ENCODE measurements at places on chromosomes 1 and 21.

- no peak for DNase-seq
Measured at GRCh38 chr1:7050751-7051665, 265.8 kb downstream of the CAMTA1 start.

DNA sequence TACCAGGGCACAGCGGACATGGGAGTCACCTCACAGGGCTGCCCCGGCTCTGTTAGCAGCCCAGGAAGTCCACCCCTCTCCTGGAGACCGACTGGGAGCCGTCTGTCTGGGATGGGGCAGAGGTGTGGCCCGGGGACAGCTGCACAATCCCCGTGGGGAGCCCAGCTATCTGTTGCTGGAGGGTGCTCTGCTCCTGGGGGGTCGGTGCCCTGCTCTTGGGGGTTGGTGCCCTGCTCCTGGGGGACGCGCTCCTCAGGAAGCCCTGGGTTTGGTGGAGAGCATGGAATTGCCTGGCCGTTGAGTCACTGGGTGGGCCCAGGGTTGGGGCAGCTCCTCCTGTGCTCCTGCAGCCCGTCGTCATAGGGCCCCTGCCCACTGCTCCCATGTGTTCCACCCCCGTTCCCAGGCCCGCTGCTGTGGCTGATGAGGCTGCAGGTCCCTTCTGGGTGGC, 39.3 kb downstream of the AGPAT3 start:
- no peak for DNase-seq

DNA sequence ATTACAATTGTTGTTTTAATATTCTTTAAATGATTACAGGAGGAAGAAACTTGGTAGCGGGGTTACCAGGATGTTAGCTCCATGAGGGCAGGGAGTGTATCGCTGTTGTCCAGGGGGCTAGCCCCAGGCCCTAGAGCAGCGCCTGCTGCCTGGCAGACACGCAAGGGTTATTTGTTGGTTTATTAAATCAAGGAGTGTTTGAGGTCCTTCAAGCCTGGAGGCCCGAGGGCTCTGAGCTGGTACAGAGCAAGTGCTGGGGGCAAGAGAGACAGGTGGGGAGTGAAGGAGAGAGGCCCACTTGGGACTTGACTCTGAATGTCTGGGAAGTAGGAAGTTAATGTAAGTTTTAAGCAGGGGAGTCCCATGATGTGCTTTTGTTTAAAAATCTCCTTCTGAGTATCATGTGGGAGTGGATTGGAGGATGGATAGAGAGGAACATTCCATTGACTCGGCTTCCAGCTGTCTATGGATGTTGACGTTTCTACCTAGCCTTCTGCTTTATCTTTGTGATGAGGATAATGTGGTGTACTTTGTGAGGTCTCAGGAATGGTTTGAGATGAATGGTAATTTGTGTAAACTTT, 8.7 kb downstream of the ITSN1 start:
- no peak for DNase-seq

- DNase-seq = peak; percentile 39
Measured at GRCh38 chr1:192766009-192766625, 42.7 kb upstream of the RGS2 start.

DNA sequence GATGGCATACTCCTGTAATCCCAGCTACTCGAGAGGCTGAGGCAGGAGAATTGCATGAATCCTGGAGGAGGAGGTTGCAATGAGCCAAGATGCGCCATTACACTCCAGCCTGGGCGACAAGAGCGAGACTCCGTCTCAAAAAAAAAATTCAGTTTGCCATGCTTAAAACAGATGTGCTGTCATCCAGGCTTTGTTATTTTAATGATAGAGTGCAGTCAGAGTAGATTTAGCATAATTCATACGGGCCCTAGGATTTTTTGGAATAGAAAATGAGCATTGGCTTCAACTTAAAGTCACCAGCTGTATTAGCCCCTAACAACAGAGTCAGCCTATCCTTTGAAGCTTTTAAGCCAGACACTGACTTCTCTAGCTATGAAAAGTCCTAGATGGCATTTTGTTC, 124.6 kb downstream of the RASAL2 start:
- no peak for DNase-seq

GRCh38 chr1:212040629-212041412, 5.3 kb downstream of the DTL start:
- DNase-seq = no peak

- no peak for DNase-seq
Measured at GRCh38 chr1:184691719-184692324, 62.8 kb downstream of the EDEM3 start.

DNA sequence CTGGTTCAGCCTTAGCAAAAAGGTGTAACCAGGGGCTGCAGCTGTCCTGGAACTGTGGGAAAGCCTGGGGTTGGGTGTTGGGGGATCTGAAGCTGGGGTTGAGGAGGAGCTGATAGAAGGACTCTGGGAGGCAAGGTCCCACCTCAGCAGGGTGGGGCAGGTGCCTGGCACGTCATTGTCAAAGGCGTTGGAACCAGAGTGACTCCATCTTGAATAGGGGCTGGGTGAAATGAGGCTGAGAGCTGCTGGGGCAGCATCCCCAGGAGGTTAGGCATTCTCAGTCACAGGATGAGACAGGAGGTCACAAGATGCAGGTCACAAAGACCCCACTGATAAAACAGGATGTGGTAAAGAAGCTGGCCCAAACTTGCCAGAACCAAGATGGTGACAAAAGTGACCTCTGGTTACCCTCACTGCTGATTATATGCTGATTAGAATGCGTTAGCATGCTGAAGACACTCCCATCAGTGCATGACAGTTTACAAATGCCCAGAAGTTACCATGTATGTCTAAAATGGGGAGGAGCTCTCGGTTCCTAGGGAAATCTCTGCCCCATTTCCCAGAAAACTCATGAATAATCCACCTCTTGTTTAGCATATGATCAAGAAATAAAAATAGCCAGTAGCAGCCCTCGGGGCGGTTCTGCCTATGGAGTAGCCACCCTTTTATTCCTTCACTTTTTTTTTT, 85.4 kb downstream of the IER5 start:
- DNase-seq = no peak

- no peak for DNase-seq
Measured at GRCh38 chr1:152479792-152480595, 30.6 kb upstream of the LCE5A start.

DNA sequence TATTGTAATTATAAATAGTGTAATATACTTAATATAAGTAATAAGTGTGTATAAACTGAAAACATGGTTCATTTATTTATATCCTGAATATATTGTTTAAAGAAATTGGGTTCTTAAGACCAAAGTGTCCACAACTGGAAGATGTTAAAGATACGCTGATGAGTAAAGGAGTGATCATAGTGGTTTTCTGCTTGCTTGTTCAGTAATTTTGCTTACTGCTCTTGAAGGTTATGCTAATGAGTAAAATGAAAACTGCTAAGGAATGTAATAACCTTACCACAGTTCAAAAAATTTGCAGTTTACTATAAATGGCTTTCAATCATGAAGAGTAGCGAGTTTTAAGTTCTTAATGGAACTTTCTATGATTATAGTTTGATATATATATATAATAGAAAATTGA, 22.0 kb downstream of the DONSON start:
- DNase-seq = no peak

GRCh38 chr1:47934243-47934805, 62.9 kb downstream of the TRABD2B start:
- no peak for DNase-seq

DNA sequence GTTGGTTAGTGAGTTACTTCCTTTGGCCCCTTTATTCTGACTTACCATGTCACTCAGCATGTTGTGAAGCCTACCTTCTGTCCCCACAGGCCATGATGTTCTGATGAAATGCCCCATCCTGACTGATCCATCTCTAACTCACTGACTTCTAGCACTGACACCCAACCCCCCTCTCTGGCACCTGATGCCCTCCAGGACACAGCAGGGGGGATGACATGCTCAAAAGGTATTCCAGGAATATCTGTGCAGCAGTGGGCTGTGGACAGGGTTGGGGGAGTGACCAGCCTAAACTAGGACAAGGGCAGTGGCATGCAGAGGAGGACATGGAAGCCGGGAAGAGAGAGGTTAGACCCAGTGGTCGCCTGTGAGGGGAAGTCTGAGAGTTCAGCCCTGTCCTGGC, 25.5 kb downstream of the SYT2 start:
- DNase-seq = no peak

- DNase-seq = no peak
Measured at GRCh38 chr1:48039088-48040054, 42.2 kb upstream of the TRABD2B start.

- DNase-seq = peak; percentile 8
Measured at GRCh38 chr1:155591770-155592169, 18.2 kb upstream of the MSTO1 start.

- DNase-seq = no peak
Measured at GRCh38 chr1:228998179-228998578, 262.9 kb downstream of the RHOU start.

- DNase-seq = no peak
Measured at GRCh38 chr21:15701830-15702229, 28.0 kb upstream of the USP25 start.

GRCh38 chr1:39894884-39895495, 6.7 kb downstream of the MYCL start:
- DNase-seq = no peak

- DNase-seq = peak; percentile 78
Measured at GRCh38 chr1:15337656-15338402, 71.9 kb upstream of the EFHD2 start.

GRCh38 chr21:37375866-37376574, 9.4 kb downstream of the DYRK1A start:
- DNase-seq = no peak

GRCh38 chr1:15153842-15154479, 414 bp downstream of the TMEM51 start:
- peak; percentile 36 for DNase-seq

GRCh38 chr1:197567442-197567841, 207.8 kb downstream of the DENND1B start:
- DNase-seq = no peak

- peak; percentile 50 for DNase-seq
Measured at GRCh38 chr21:33402001-33402979, 923 bp upstream of the IFNGR2 start.

GRCh38 chr1:229064320-229065168, 206.4 kb upstream of the RAB4A start:
- DNase-seq = no peak

- DNase-seq = no peak
Measured at GRCh38 chr1:69441496-69441895, 126.2 kb upstream of the LRRC7 start.

DNA sequence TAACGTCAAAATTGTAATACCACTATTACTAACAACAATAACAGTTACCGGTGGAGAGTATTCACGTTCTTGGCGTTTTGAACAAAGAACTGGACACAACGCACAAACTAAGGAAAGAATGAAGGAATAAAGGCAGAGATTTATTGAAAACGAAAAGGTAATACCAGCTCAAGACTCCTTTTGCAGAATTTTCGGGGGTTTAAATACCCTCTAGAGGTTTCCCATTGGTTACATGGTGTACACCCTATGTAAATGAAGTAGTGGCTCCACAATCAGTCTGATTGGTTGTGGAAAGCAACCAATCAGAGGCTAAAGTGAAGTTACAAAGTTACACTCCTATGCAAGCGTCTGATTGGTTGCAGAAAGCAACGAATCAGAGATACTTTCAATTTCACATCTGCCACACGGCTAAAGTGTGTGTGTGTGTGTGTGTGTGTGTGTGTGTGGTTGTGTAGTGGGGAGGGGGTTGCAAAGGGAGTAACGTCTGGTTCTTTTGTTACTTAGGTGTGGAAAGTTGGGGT, 1.1 kb upstream of the GTF2B start:
- DNase-seq = no peak

DNA sequence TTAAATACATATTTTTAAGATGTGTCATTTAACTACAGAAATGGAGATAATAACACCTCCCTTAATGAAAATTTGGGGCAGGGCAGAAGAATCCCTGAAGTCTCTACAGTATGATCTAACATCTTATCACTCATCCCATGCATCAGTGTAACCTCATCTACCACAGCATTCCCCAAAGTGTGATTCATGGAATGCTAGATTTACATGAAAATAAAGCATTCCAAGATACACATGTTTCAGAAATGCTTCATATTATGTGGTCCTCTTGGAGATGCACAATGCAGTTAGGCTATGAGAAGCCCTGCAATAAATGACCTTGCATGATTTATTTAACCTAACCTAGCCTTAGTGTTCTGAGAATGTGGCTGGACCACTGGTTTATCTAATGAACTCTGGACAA, 166.9 kb upstream of the SYT6 start:
- DNase-seq = peak; percentile 94

DNA sequence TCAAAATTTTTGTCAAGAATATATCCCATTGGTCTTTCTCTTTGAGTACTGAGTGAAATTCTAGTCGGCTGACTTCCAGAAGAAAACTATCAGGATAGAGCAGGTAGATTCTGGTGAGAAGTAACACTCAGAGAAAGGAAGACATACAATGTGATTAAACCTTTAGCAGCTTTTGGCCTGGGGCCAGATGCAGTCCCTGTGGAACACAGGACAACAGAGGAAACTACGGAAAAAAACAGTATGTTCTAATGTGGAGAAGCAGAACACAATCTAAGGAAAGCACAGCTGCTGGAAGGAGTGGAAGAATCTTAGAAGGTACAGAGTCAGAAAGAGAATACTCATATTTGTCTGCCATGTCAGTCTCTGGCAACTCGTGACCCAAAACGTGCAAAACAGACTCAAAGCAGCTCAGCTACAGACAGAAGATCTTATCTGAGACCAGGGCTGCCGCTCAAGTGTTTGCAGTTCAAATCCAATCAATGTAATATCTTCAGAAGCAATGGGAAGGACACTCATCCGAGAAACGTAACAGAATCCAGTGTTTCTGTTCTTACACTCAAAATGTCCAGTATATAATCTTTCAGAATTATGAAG, 283.8 kb downstream of the MRPL39 start:
- no peak for DNase-seq

DNA sequence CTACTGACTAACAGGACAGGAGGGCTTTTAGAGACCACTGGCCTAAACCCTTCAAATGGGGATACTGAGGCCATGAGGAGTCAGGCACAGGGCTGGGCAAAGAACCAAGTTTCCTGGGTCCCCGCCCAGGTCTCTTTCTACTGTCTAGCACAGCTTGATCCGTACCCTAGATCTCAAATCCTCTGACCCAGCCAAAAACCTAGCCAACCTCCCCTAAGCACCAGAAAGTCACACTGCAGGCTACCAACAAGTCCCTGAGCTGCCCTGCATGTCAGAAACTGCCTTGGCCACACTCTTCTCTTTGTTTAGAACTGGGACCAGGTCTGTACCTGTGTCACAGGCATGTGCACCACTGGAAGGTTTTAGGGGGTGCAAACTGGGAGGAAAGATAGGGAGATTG, 33.6 kb downstream of the AHDC1 start:
- no peak for DNase-seq

GRCh38 chr21:43757601-43758000, 18.5 kb downstream of the CSTB start:
- no peak for DNase-seq

- no peak for DNase-seq
Measured at GRCh38 chr1:19744335-19744743, 55.4 kb downstream of the TMCO4 start.

DNA sequence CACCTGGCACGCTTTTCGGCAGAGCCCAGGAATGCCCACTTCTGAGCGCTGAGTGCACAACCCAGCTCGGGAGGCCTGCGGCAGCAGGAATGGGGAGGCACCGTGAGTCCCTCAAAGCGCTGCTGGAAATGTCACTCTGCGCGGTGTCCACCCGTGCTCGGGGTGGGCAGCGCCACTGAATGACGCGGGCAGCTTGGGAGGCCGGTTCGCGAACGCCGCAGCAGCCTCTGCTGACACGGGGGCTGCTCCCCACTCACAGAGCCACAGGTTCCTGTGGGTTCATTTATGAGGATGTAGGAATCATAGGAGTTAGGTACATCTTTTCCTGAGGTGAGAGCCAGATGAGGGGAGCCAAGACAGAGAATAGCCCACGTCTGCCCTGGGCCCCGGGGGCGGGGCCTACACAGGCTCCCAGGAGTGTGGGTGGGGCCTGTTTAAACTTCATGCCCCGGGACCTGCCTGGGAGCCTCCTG, 146.7 kb upstream of the COL6A1 start:
- DNase-seq = no peak
